Heart right ventricle (tissue), 16 donors: ENCODE measurements at places on chromosomes 4 and X. TPM values are rescaled to one million over a fixed set of nuclear protein-coding genes. Genes with fewer than 3 reads are reported as not detected.

NLGN4X gene
- 3.1 TPM for total RNA-seq

KLHL13 gene
- 2.9 TPM for total RNA-seq

TCEAL7 gene
- total RNA-seq = 2.0 TPM

AREG gene
- total RNA-seq = 4.5 TPM

CT45A10 gene
- not detected for total RNA-seq

LRIT3 gene
- total RNA-seq = not detected

PAGE4 gene
- total RNA-seq = not detected

HGFAC gene
- total RNA-seq = 0.53 TPM

TEC gene
- 1.0 TPM for total RNA-seq

CHRDL1 gene
- total RNA-seq = 9.0 TPM

ART3 gene
- total RNA-seq = 144 TPM

DDX53 gene
- not detected for total RNA-seq

MMRN1 gene
- total RNA-seq = 3.5 TPM

PDE5A gene
- total RNA-seq = 13.1 TPM

NMU gene
- not detected for total RNA-seq

OCIAD1 gene
- 144 TPM for total RNA-seq

DBET gene
- total RNA-seq = not detected

MAGEA10 gene
- not detected for total RNA-seq

HTR2C gene
- not detected for total RNA-seq

ZFYVE28 gene
- 3.6 TPM for total RNA-seq

MAGEB2 gene
- not detected for total RNA-seq

F11 gene
- total RNA-seq = 0.37 TPM
